ENCODE measurements at places on chromosomes 6 and 20. TPM values are rescaled to one million over a fixed set of nuclear protein-coding genes. Genes with fewer than 3 reads are reported as not detected.
A peak's percentile ranks its signal among the peaks of the same experiment; 100 is the strongest.

DNA sequence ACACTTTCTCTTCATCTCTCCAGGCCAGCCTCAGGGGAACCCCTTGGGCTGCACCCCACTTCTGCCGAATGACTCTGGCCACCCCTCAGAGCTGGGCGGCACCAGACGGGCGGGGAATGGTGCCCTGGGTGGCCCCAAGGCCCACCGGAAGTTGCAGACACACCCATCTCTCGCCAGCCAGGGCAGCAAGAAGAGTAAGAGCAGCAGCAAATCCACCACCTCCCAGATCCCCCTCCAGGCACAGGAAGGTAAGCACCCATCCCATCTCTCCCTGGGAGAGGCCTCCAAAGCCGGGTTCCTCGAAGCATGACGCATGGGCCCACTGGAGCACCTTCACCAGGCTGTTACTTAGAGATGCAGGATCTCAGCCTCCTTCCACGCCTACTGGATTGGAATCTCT lies 11.3 kb downstream of the MDFI start:
- H3K27ac ChIP-seq = no peak overlapping the region
- H3K27me3 ChIP-seq = no peaks in the 10 kb centered on the region
- DNase-seq = no peak
- H3K4me1 ChIP-seq = peaks cover 14% of the 10 kb centered on the region

DNA sequence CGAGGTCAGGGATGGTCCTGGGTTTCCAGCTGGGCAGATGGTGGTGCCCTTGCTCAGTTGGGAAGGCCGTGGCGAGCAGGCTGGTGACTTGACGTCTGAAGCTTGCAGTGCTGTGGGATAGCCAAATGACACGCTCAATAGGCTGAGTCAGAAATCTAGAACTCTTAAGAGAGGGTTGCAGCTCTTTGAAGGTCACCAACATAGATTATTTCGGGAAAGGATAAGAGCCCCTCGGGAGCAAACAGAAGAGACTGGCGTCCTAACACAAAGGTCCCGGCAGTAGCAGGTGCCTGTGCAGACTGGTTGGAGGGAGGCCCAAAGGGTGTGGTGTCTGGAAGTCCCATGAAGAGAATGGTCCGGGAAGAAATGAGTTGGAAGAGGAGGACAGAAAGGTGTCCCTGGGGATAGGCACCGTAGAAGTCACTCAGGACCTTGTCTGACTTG lies 18.4 kb downstream of the PKIG start:
- no peaks in the 10 kb centered on the region for H3K36me3 ChIP-seq
- peaks cover 6% of the 10 kb centered on the region for H3K4me1 ChIP-seq
- DNase-seq = no peak
- H3K27ac ChIP-seq = no peak overlapping the region

- H3K27me3 ChIP-seq = no peaks in the 10 kb centered on the region
- H3K36me3 ChIP-seq = no peaks in the 10 kb centered on the region
- no peak overlapping the region for H3K27ac ChIP-seq
Measured at GRCh38 chr6:166236596-166236995, 68.9 kb upstream of the TBXT start.

Gene TENT5A
- total RNA-seq = 11.7 TPM

Gene BTN1A1
- not detected for total RNA-seq

Gene C6orf132
- 1.8 TPM for total RNA-seq

- DNase-seq = no peak
- H3K4me1 ChIP-seq = peaks cover 8% of the 10 kb centered on the region
- H3K27me3 ChIP-seq = peaks cover 15% of the 10 kb centered on the region
- no peak overlapping the region for H3K27ac ChIP-seq
Measured at GRCh38 chr6:39152262-39152661, 37.3 kb upstream of the SAYSD1 start.

DNA sequence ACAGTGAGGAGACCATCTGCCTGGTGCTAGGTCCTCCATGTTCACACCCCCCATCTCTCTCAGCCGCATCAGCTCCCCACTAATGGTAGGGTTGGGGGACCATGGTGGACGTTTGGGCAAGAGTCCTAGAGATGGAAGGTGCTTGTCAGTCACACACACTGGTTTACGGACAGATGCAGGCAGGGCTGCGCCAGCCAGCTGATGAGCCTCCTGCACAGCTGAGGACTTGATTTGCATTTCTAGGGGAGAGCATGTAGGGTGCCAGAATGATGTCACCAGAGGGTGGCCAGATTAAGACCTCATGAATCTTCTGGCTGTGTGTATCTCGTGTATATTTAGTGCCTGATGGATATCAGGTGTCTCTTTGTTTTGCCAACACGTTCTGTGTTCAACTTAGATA lies 28.6 kb downstream of the CST8 start:
- no peaks in the 10 kb centered on the region for H3K36me3 ChIP-seq
- no peak overlapping the region for H3K4me3 ChIP-seq
- no peaks in the 10 kb centered on the region for H3K27me3 ChIP-seq
- no peaks in the 10 kb centered on the region for H3K4me1 ChIP-seq
- H3K27ac ChIP-seq = no peak overlapping the region
- DNase-seq = no peak

Gene PTK6
- not detected for total RNA-seq

- DNase-seq = no peak
- no peaks in the 10 kb centered on the region for H3K27me3 ChIP-seq
- no peaks in the 10 kb centered on the region for H3K36me3 ChIP-seq
Measured at GRCh38 chr20:57225197-57225733, 41.2 kb downstream of the BMP7 start.

- no peaks in the 10 kb centered on the region for H3K27me3 ChIP-seq
- H3K4me1 ChIP-seq = no peaks in the 10 kb centered on the region
- no peak overlapping the region for H3K27ac ChIP-seq
- no peak overlapping the region for H3K4me3 ChIP-seq
Measured at GRCh38 chr6:99712519-99712918, 105.9 kb downstream of the PRDM13 start.

DNA sequence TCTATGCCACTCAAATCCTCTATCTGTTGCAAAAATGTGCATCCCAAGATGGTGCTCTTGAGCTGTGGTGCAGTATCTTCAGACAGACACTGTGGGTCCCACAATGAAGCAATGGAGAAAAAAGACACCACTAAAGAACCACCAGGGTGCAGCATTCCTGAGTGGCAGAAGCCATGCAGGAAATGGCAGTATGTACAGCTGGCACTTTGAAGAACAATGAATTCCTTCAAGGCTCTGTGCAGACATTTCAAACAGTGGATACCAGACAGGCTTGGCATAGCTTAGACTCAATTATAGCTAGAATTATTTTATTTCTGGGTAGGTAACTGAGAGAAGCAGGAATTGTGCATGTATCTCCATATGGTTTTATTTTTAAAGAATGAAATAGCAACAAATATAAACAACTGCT lies 24.0 kb upstream of the HDAC2 start:
- DNase-seq = peak; percentile 82
- H3K36me3 ChIP-seq = no peaks in the 10 kb centered on the region
- H3K4me1 ChIP-seq = no peaks in the 10 kb centered on the region
- no peaks in the 10 kb centered on the region for H3K27me3 ChIP-seq
- no peak overlapping the region for H3K27ac ChIP-seq
- H3K4me3 ChIP-seq = no peak overlapping the region

Gene MYLK2
- not detected for total RNA-seq

DNA sequence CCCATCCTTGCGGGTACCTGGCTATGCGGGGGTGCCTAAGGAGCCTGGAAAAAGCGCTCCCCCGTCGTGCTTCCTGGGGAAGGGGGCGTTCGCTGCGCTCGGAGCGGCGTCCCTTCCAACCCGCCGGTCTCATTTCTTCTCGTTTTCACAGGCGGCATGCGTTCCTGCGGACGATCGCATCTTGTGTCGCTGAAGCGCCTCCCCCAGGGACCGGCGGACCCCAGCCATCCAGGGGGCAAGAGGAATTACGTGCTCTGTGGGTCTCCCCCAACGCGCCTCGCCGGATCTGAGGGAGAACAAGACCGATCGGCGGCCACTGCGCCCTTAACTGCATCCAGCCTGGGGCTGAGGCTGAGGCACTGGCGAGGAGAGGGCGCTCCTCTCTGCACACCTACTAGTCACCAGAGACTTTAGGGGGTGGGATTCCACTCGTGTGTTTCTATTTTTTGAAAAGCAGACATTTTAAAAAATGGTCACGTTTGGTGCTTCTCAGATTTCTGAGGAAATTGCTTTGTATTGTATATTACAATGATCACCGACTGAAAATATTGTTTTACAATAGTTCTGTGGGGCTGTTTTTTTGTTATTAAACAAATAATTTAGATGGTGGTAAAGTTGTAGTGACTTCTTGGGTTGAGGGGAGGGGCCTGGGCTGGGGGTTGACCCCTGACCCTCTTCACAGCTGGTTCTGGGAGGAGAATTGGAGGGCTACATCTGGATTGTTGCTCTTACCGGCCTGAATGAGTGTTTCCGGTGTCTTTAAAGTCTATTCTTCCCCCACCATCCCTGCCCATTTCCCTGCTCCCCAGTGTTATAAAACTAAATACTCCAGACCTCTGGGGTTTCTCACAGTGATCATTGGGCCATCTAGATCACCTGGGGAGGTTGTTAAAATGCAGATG lies 1.1 kb downstream of the ID1 start:
- H3K36me3 ChIP-seq = no peaks in the 10 kb centered on the region
- peak; percentile 69 for DNase-seq
- no peak overlapping the region for H3K27ac ChIP-seq
- peaks cover 29% of the 10 kb centered on the region for H3K4me1 ChIP-seq

DNA sequence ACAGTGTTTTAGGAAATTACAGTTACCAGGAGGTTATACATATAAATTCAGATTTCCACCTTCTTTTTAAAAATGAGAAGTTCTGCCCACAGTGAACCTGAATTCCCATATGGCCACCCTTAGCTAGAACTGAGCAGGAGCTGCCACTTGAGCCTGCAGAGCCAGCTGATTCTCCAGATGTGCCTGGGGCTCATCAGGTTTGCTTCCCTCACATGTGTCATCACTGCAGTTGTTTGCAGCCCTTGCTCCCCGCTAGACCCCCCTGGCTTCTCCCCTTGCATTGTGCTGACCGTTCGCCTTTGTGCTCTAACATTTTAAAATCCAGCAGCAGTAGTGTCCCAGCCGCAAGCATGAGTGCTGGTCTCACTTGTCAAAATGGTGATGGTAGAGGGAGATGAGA lies 131.1 kb downstream of the UTRN start:
- no peaks in the 10 kb centered on the region for H3K27me3 ChIP-seq
- no peak overlapping the region for H3K27ac ChIP-seq
- H3K4me3 ChIP-seq = no peak overlapping the region
- no peaks in the 10 kb centered on the region for H3K36me3 ChIP-seq

- H3K4me3 ChIP-seq = no peak overlapping the region
- no peak overlapping the region for H3K27ac ChIP-seq
- no peaks in the 10 kb centered on the region for H3K27me3 ChIP-seq
- no peaks in the 10 kb centered on the region for H3K36me3 ChIP-seq
- DNase-seq = no peak
- H3K4me1 ChIP-seq = peaks cover 6% of the 10 kb centered on the region
Measured at GRCh38 chr6:128443553-128443952, 76.8 kb downstream of the PTPRK start.

DNA sequence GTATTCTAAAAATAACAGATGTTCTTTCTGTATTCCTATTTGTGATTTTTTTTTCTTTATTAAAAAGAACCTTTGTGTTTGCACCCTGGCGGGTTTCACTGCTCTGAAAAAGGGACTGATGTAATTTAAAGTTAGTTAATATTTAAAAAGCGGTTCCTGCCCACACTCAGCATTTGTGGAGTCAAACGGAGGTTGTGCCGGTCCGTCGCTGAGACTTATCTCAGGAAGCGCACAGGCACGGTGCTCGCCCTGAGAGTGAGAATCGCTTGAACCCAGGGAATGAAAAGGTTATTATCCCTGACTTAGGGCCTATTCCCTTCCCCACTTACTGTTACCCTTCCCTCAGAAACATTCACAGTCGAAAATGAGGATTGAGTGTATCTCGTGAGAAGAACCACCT lies 366.7 kb downstream of the THBS2 start:
- DNase-seq = no peak
- no peaks in the 10 kb centered on the region for H3K4me1 ChIP-seq
- peaks cover 13% of the 10 kb centered on the region for H3K27me3 ChIP-seq
- no peak overlapping the region for H3K4me3 ChIP-seq
- no peak overlapping the region for H3K27ac ChIP-seq

GRCh38 chr20:35517125-35517524 lies 12.3 kb downstream of the C20orf173 start:
- H3K27me3 ChIP-seq = no peaks in the 10 kb centered on the region
- no peaks in the 10 kb centered on the region for H3K36me3 ChIP-seq

DNA sequence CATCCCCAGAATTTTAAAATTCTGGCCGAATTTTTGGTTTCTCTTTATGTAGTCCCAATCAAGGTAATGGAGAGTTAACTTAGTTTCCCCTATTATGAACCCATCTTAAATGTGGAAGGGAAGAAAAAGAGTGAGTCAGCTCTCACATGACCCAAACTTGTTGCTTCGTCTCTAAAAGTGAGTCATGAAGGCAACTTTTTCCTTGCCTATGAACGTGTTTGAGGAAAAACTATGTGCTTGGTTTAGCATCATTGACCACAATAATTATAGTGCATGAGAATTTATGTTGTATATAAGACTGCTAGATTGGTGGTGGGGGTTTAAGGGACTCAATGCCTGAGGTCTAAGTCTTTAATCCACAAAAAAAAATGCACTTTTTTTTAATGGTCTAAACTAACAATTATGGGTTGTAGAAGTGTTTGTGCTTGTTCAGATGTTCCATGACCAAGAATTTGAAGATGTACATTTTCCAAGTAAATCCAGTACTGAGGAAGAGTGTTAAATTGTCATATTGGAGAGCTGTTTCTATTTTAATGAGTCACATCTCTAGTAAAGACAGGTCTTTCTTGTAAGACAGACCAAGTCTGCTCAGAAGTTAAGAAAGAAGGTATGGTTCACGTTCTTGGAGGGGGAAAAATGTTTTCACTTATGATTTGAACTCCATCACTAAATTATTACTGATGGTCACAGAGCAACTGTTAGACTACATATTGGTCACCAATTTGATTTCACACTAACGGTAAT lies 409.9 kb upstream of the MARCKS start:
- no peaks in the 10 kb centered on the region for H3K27me3 ChIP-seq
- DNase-seq = no peak
- H3K4me3 ChIP-seq = no peak overlapping the region

DNA sequence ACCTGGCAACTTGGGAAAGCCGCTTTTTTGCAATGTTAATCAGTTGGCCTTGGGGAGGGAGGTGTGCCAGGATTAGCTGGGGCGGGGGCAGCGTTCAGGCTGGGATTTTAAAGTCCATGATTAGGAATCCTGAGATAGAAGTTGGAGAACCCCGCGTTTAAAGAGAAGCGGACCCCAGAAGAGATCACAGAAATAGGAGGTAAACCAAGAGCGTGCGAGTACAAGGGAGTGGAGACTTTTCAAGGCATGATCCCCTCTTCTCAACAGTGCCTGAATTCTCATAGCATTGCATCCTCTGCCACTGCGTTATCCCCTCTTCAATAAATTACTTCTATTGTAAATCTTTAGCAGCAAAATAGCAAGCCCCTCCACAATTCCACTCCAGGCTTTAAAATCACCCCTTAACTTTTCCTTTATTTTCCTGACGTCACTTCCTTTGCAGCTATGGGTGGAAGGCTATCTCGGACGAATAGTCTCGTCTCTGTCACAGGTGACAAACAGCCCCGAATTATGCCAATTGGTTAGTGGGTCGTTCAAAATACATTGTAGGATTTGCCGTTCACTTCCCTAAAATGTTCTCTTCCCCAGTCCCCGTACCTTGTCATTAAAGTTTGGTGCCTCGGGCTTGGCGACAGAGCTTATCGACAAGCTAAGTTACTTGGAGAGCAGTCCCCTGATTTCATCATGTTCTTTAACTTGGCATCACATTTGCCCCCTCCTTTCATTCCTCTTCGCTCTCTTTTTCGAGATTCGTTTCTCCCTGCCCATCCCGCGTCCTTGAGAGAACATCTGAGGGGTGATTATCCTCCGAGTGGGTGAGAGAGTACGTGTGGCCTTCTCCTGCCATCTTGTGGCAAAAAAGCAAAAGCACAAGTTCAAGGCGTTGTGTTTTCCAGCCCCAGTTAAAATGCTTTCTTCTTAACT lies 17.1 kb downstream of the OR2B2 start:
- peak overlapping the region; percentile 85 for H3K27ac ChIP-seq
- H3K36me3 ChIP-seq = no peaks in the 10 kb centered on the region
- H3K4me3 ChIP-seq = peak overlapping the region; percentile 97
- DNase-seq = peak; percentile 79
- H3K27me3 ChIP-seq = no peaks in the 10 kb centered on the region

Data from neural progenitor cell (in vitro differentiated cells).